ENCODE measurements at places on chromosomes 12 and 14.

DNA sequence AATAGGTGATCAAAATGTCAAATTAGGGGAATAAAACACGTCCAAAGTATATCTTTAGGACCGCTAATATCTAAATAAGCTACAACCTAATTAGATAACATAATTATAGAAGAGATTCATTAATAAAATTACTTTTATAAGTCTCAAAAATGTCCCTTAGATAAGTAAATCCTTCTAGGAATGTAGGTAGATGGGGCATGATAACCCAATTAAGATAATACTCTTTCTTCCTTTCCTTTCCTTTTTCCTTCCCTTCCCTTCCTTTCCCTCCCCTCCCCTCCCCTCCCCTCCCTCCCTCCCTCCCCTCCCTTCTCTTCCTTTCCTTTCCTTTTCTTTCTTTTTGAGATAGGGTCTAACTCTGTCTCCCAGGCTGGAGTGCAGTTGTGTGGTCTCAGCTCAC, 11.0 kb upstream of the SLC2A3 start:
- DNase-seq: no peak

DNA sequence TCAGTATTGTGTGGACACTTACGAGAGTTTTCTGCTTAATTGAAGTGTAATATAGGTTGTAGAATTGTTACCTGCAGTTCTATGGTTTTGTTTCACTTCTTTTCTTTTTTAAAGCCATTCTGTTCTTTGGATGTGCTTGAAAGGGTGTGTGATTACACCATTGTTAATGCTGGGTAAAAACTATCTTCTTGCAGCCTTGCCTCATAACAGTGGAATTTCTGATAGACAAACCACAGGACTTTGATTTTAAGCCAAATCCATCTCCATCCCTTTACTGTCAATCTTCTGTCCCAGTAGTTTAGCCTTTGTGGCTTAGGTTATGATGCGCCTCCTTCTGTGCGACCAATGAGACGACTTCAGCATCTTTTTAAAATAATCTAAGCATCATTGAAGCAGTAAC, 182.3 kb downstream of the PELI2 start:
- DNase-seq: no peak

- DNase-seq: no peak
Observed at GRCh38 chr14:99572173-99572999, 31.6 kb downstream of the CCDC85C start.

GRCh38 chr14:101132051-101132571, 228.6 kb upstream of the RTL1 start:
- DNase-seq: no peak

- no peak for DNase-seq
Observed at GRCh38 chr14:97618917-97619690, 821.9 kb downstream of the VRK1 start.

- DNase-seq: no peak
Observed at GRCh38 chr14:91205459-91205858, 39.0 kb downstream of the GPR68 start.

DNA sequence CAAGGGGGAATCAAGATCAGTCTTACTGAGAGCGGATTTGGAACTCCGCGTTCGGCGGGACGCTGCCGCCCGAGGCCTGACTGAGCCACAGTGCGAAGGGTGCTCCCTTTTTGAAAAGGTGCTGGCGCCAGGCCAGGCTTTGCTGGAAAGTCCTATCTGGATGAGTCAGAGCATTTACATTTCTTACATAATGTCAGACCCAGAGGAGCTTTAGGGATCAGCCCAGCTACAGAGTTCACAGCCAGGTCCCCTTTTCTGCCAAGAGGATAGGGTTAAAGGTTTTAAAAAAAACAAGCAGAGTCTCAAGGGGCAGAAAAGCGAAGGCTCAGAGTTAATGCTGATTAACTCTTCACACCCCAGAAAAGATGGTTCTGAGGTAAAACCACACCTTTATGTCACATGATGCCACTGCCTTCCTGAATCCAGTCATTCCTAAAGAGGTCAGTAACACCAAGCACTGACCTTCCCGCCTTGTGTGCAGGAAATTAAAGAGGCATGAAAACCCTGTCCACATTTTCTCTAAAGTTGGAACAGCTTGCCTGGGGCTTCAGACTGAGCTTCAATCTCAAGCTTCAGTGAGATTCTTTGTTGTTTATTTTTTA, 11.7 kb upstream of the FBXL14 start:
- DNase-seq: peak; percentile 88

DNA sequence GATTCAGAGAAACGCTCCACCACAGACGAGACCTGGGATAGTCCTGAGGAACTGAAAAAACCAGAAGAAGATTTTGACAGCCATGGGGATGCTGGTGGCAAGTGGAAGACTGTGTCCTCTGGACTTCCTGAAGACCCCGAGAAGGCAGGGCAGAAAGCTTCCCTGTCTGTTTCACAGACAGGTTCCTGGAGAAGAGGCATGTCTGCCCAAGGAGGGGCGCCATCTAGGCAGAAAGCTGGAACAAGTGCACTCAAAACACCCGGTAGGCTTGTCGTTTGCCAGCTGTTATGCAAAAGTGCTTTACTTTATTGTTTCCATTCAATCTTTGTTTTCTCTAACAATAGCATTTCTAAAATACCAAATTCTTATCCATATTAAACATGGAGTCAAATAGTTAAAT, 287.3 kb downstream of the NAV3 start:
- DNase-seq: peak; percentile 13

- DNase-seq: peak; percentile 74
Observed at GRCh38 chr12:20369305-20370013, 1.1 kb downstream of the PDE3A start.

GRCh38 chr14:67461341-67461985, 27.1 kb downstream of the TMEM229B start:
- no peak for DNase-seq

DNA sequence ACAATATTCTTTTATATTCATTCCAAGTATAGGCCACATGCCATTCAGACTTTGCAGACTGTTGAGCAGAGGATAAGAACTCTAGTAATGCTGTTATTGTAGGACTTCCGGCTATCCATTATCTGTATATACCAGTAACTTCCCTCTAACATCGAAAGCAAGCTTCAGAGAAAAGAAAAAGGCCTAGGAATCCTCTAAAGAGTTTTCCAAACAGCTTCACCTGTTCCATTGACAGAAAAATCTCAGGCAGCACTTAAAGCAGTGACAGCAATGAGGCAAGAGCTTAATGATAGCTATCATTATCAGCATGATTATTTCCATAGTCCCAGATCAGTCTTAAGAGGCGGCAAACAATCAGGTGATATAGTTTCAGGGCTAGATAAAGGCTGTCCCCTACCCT, 1.8 kb downstream of the CPNE8 start:
- no peak for DNase-seq

DNA sequence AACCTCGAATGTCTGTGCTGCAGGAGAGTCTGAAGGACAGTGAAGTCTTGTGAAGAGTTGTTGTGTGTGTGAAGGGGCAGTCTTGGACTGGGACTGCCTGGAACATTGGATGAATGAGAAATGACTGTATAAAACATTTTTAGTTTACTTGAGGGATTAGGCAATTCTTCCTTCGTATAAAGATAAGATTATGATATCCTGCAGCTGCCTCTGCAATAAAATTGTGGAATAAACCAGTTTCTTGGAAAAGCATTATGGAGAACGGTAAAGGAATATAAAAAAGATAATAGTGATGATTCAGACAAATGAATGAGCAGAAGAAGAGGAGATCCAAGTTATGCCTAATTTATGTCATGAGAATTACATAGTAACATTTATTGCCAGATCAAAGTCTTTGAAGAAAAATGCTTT, 30.9 kb upstream of the LUM start:
- DNase-seq: no peak

DNA sequence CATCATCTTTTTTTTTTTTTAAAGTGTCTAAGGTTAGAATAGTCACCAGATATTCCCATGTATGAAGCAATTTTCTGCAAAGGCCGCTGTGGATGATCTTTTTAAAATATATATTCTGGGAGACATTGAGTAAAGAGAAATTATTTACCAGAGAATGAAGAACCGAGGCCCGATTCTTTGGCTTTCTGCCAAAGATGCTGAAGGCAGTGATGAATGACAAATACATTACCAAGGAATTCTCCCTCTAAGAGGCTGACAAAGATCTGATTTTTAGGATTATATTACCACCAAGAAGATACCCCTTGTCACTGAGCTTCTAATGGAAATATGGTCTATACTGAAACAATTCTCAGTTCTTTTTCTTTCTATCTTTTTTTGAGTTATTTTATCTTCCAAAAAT, 336.8 kb downstream of the NAV3 start:
- no peak for DNase-seq

GRCh38 chr12:108728820-108729611, 2.3 kb downstream of the CORO1C start:
- DNase-seq: no peak

- no peak for DNase-seq
Observed at GRCh38 chr12:64137117-64137516, 85.0 kb downstream of the KICS2 start.

GRCh38 chr14:93946541-93947090, 19.5 kb downstream of the FAM181A start:
- DNase-seq: no peak

DNA sequence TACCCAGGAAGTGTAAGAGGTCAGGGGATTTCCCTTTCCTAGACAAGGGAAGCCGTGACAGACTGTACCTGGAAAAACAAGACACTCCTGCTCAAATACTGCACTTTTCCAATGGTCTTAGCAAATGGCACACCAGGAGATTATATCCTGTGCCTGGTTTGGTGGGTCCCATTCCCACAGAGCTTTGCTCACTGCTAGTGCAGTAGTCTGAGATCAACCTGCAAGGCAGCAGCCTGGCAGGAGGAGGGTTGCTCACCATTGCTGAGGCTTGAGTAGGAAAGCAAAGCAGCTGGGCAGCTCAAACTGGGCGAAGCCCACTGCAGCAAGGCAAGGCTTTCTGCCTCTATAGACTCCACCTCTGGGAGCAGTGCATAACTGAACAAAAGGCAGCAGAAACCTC, 1.0 kb upstream of the RDH16 start:
- no peak for DNase-seq

GRCh38 chr12:42904683-42905418, 315.3 kb upstream of the PRICKLE1 start:
- no peak for DNase-seq

- no peak for DNase-seq
Observed at GRCh38 chr12:107783406-107784376, 9.2 kb downstream of the ASCL4 start.

- no peak for DNase-seq
Observed at GRCh38 chr12:125852116-125852515, 786.9 kb downstream of the AACS start.

DNA sequence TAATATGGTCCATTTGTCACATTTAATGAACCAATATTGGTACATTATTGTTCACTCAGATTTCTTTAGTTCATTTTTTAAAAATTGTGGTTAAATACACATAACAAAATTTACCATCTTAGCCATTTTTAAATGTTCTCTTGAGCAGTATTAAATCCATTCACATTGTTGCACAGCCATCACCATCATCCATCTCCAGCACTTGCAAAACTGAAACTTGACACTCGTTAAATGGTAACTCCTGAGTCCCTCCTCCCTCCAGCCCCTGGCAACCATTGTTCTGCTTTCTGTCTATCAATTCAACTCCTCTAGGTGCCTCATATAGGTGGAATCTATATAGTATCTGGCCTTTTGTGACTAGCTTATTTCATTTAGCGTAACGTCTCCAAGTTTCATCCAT, 86.4 kb downstream of the ACACB start:
- no peak for DNase-seq

- DNase-seq: peak; percentile 81
Observed at GRCh38 chr14:76352639-76353281, 23.2 kb upstream of the ESRRB start.

GRCh38 chr14:101020834-101021370, 117.4 kb upstream of the RTL1 start:
- DNase-seq: no peak

DNA sequence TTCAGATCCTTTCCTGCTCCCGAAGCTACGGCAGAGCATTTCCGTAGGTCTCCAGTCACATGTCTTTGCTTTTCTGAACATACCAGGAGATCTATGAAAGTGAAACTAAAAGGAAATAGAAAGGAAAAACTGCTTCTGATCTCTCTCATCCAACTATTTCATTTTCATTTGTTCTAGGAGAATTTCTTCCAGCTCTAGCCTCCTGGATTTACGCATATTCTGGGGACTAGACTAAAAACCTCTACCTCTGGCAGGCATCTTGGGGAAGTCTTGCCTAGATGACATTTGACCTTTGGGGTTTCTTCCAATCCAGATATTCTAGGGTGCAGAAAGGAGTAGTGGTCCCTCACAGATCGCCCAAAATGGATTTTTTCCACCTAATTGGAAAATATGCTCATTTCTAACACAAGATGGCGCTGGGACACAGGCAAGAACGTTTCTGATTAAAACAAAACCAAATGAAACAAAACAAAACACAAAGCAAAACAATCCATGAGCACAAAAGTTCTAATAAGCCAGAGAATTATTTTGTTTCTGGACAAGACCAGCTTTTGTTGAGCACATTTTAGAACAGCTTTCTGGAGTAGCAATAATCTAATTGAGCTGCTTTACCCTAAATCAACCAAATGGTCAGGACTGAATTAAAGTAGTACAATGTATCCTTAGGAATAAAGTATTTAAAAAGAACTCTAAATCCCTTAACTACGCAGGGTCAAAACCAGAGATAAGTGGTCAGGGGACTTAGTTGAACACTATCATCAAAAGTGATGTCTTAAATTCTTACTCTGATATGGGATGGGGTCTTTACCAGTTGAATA, 12.3 kb upstream of the PARP11 start:
- peak; percentile 37 for DNase-seq

DNA sequence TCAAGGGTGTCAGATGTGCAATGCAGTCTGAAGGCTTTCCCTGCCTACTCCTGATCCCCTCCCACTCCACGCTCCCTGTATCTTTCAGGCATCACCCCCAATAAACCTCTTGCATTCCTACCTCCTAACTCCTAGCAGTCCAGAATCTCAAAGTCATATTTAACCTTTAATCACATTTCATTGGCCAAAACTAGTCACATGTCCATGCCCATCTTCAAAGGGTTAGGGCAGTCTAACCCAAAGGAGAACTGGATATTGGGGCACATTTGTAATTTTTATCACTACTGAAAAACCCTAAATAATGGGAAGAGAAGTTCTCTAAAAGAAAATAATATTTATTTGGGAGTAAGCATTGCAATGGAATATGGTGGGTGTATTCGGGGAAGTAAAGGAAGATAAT, 5.4 kb upstream of the C12orf75 start:
- no peak for DNase-seq

All from ELF-1 (cell line).